IPS-NIHi11 (cell line): ENCODE measurements at places on chromosomes 6 and 20.

- no peak for DNase-seq
These were observed 25.2 kb downstream of the TNFAIP3 start for GRCh38 chr6:137892271-137892708.

GRCh38 chr20:52688345-52688744 is 283.8 kb upstream of the TSHZ2 start:
- no peak for DNase-seq

DNA sequence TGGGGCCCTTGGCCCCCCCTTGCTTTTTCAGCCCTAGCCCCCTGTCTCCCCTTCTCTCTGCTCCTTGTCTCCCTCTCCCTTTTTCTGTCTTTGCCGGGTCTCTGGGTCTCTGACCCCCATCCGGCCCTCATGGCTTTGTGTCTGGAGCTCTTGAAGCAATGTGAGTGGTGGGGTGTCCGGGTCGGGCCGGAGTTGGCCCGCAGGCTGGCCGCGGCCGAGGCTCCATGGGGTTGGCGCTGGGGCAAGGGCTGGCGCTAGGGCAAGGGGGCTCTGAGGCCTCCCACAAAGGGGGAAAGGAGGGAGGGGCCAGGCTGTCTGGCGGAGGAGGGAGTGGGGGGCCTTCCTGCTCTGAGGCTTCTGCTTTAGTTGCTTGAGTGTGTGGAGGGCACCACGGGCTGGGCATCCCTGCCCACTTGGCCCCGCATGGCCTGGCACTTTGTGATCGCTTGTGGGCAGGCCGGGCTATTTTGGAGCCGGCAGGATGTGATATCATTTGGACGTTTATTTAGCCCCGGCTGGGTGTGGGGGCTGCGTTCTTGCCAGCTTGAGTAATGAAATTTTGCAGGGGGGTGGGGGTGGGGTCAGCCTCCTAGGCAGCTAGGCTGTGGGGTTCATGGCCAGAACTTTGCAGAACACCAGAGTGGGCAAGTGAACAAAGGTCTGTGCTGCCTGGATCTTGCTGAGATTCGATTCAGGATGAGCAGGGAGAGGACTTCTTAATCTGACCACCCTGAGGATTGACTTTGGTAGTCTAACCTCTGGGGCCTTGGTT is 78.7 kb upstream of the MYL9 start:
- no peak for DNase-seq

DNA sequence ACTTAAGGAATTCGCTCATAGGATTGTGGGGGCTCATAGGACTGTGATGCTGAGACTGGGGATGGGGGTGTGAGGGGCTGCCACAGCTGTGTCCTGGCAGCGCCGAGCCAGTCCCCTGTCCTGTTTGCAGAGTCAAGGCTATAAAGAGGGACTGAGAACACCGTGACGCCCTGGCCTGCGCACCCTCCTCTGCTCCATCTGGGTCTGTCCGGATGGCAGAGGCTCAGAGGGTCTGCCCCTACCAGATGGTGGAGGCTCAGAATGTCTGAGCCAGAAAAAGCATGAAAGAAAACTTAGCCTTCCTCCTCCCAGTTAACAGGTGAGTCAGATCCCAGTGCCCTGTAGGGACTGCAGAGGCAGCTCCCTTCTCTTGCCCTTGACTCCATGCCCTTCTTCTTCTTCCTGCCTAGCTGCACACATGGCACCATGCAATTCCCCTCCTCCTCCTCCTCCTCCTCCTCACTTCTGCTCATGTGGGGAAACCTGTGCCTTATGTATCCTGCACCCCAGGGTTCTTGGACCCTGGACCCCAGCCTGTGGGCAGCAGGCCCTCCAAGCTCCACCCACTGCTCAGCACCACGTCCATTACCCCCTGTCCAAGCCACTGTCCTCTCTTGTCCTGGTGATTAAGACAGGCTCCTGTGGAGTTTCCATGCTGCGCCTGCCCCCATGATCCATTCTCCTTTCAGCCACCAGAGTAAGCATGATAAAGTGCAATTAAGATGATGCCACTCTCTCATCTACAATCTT is 410.0 kb upstream of the SULF2 start:
- no peak for DNase-seq

DNA sequence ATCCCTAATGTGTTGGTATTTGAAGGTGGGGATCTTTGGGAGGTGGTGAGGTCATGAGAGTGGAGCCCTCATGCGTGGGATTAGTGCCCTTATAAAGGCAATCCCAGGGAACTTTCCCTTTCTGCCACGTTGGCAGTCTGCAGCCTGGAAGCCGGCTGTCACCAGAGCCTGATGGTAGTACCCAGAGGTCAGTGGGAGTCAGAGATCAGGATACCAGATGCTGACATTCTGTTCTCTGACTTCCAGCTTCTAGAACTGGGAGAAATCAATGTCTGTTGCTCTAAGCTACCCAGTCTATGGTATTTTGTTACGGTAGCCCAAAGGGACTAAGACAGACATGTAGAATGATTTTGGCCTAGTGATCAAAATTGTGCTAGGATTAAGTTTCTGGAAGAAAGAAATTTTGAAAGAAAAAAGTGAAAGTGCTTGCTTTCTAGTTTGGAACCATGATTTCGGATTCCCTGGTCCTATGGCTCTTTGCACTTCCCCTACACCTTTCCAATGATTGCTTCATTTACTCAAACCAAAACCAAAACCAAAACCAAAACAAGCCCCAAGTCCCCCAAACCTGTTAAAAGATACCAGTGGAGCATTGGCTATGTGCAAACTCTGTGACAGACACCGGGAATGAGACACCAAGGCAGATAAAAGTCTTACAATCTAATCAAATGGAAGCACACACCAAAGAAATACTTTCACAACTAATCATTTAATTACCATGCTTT is 173.7 kb upstream of the ZNF217 start:
- DNase-seq, result no peak

- DNase-seq, result peak; percentile 24
These were observed 281.6 kb upstream of the CITED2 start for GRCh38 chr6:139655783-139656705.

GRCh38 chr6:79632580-79632979 is 1.5 kb downstream of the SH3BGRL2 start:
- DNase-seq, result no peak

- DNase-seq, result no peak
These were observed 15.6 kb downstream of the GTSF1L start for GRCh38 chr20:43711098-43711654.

GRCh38 chr6:3801960-3802359 is 47.2 kb upstream of the FAM50B start:
- no peak for DNase-seq

- DNase-seq, result no peak
These were observed 13.7 kb downstream of the NEDD9 start for GRCh38 chr6:11218538-11219399.

GRCh38 chr6:22024973-22025467 is 271.8 kb downstream of the PRL start:
- DNase-seq, result no peak

GRCh38 chr20:47353692-47354463 is 2.6 kb downstream of the ZMYND8 start:
- no peak for DNase-seq

- peak; percentile 70 for DNase-seq
These were observed 2.4 kb upstream of the FOXA2 start for GRCh38 chr20:22586645-22587310.

GRCh38 chr20:40278673-40279072 is 410.4 kb downstream of the MAFB start:
- DNase-seq, result no peak

- peak; percentile 41 for DNase-seq
These were observed 6.4 kb upstream of the ABHD16B start for GRCh38 chr20:63854766-63855362.
